HS-27A (cell line): ENCODE measurements at places on chromosomes 13 and 19.

DNA sequence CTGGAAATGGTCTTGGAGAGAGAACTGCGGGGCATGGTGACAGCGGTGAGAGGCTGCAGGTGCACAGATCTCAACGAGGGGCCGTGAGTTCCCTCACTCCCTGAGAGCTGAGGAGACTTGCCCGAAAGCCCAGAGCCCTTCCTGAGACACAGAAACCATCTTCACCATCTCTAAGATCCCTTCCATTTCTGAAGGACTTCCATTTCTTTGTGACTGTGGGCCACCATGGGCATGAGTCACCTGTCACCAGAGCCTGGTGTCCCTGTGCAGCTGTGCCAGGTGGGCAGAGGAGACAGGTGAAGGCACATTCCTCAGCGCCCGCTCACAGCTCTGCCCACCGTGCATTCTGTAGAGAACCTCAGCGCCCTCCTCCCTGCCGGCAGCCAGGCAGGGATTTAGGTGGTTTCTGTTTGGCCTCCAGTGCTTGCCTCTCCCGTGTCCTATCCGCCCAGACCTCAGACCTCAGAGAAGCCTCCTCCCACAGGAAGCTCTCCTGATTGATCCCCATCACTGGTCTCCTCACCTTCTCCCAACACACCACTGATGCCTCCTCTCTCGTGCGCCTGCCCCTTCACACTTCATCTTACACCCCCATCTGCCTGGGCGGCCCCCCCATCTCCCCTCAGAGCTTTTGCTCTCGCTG lies 24.2 kb downstream of the SH3GL1 start:
- no peak for DNase-seq

GRCh38 chr19:53942001-53942786 lies 20.5 kb upstream of the CACNG8 start:
- DNase-seq: no peak

DNA sequence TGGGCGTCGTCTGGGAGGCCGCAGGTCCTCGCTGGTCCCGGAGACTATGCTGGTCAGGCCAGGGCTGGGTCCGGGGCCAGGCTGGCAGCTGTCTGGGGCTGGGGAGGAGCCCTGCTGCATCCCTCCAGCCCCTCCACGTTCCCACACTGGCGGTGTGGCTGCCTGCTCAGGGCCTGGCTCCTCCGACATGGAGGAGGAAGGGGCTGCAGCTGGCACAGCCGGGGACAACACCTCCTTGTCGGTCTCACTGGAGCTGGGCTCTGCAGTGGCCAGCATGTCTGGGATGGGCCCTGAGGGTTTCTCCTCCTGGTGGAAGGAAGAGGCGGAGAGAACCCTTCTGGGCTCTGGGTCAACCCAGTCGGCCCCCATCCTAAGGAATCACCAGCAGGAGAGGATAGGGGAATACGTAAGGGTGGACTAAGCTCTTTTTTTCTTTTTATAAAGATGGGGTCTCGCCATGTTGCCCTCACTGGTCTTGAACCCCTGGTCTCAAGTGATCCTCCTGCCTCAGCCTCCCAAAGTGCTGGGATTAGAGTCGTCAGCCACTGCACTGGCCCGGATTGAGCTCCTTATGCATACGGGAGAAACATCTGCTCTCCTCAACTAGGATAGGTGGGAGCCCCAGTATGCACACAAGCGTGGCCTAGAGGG lies 806 bp downstream of the ZNF414 start:
- DNase-seq: no peak

DNA sequence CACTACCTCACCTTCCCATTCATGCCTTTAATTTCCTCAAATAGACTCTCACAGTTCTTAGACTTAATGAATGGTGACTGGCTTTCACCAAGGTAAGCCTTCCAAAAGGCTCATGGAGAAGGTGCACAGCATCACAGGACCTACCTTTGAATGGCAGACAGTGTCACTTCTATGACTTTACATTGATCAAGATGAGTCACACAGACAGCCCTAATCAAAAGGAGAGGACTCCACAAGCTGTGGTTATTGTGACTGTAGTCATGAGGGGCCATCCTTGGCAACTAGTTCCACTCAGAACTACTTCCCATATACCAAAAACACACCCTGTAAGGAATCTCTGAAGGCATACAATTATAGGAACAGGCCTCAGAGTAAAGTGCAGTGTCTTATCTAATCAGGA lies 5.9 kb downstream of the LGALS16 start:
- no peak for DNase-seq

GRCh38 chr19:30069535-30070197 lies 127.6 kb downstream of the URI1 start:
- no peak for DNase-seq

DNA sequence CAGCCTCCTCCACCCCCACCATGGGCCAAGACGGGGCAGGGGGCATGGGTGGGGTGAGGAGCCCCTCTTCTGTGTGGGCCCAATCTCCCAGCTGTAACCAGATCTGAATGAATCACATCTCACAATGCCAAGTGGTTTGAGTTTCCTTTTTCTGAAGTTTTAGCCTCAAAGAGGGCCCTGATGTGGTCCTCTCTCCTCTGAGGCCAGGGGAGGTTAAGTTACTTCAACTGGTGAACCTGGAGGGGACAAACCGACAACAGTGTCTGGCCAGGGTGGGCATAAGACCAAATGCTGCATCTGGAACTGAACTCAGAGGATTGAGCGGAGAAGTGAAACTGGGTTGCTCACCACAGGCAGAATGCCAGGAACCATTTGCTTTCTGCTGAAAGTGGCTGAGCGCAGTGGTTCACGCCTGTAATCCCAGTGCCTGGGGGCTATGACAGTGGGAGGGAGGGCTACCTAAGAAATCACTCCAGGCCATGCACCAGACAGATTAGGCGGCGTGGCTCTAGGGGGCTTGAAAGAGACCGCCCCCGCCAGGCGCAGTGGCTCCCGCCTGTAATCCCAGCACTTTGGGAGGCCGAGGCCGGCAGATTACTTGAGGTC lies 15.4 kb upstream of the IRGC start:
- DNase-seq: no peak

- DNase-seq: no peak
Measured at GRCh38 chr19:30629086-30629485, 256.9 kb downstream of the ZNF536 start.

GRCh38 chr19:9940778-9941177 lies 4.5 kb upstream of the OLFM2 start:
- DNase-seq: no peak

GRCh38 chr13:48750588-48751383 lies 97.1 kb downstream of the CYSLTR2 start:
- no peak for DNase-seq

DNA sequence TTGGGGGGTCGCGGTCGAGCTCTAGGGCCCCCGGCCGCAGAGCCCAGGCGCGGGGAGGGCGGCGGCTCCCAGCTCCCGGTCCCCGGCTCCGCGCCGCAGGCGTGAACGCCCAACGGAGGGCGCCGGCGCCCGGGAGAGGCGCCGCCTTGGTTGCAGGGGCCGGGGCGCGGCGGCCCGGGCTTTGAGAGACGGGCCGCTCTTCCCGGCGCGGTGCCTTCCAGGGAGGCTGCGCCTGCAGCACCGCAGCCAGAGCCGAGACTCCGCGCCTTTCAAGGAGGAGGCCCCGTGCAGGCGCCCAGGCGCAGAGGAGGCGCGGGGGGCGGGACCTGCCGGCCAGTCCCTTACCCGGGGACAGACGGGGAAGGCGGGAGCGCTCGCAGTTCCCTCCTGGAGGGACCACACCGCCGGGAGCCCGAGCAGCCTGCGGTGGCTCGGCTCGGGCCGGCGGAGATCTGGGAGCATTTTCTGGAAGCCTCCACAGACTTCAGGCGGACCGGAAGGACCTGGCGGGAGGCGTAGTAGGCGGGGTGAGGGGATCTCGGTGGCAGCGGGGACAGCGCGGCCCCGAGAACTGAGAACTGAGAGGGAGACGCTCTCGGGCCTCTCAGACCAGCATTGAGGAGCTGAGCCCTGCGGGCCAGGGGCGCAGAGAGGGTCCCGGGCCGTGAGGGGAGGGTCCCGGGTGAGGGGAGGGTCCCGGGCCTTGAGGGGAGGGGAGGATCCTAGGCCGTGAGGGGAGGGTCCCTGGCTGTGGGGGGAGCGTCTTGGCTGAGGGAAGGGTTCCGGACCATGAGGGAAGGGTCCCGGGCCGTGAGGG lies 25.5 kb upstream of the MCF2L start:
- DNase-seq: no peak

- no peak for DNase-seq
Measured at GRCh38 chr19:29410601-29411000, 115.2 kb upstream of the VSTM2B start.

GRCh38 chr13:71219698-71220415 lies 647.1 kb downstream of the DACH1 start:
- no peak for DNase-seq

- DNase-seq: no peak
Measured at GRCh38 chr19:42422092-42422900, 4.9 kb downstream of the LIPE start.

GRCh38 chr19:827710-828321 lies at the start of gene AZU1:
Gene AZU1 (plus strand): TSS chr19:827837. CDS start chr19:827847, 10 bp downstream.
- DNase-seq: no peak

- no peak for DNase-seq
Measured at GRCh38 chr19:8528500-8528899, 14.5 kb upstream of the ZNF414 start.

- DNase-seq: no peak
Measured at GRCh38 chr13:38743466-38743865, 56.6 kb downstream of the FREM2 start.

GRCh38 chr13:70732611-70733010 lies 624.4 kb upstream of the KLHL1 start:
- no peak for DNase-seq

GRCh38 chr19:54448040-54448773 lies 792 bp upstream of the LENG8 start:
- no peak for DNase-seq

GRCh38 chr19:7137120-7137519 lies 67.6 kb downstream of the ZNF557 start:
- DNase-seq: no peak

DNA sequence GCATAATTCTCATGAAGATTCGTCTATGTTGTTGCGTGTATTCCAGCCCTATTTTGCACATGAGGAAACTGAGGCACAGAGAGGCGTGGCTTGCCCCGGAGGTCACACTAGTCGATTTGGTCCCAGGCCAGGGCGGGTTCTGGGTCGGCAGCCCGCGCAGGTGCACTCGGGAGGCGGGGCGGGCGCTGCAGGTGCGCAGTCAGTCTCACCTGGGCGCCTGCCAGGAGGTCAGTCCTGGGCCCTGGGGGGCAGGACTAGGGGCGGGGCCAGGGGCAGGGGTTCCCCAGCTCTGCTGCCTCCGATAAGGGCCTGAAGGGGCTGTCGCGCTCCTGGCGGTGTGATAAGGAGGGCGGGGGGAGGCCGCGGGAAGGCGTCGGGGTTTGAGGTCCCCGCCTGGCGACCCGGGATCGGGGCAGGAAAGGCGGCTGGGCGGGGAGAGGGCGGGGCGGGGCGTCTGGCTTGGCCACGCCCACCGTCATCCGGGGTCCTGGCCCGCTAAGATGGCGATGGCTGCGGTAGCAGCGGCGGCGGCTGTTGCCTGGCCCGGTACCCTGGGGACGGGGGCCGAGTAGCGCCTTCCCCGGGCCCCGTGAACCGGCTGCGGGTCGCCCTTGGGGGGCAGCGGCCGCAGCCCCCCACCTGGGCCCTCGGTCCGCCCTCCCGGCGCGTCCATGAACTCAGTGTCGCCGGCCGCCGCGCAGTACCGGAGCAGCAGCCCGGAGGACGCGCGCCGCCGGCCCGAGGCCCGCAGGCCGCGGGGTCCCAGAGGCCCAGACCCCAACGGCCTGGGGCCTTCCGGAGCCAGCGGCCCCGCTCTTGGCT lies at the start of gene ATG4D:
TSS of gene ATG4D (plus strand) at position 485 of the 822 bp plus-strand sequence. CDS start at position 672, 187 bp downstream.
- DNase-seq: no peak

DNA sequence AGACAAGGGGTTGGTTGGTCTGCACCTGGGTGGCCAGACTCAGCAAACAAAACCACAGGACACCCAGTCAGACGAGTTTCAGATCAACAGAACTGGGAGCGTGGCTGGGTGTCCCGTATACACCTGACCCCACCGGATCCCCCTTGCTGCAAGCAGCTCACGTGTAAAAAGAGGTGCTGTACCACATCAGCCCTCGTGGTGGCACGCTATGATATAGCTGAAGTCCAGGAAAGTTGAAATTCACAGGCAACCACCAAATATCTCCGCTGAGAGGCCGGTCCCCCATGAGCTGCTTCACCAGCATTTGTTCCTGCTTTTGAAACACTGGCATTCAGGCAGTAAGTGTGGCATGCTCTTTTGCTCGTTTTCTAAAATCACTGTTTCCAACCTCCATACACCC lies 92.3 kb downstream of the TUBA3C start:
- no peak for DNase-seq

DNA sequence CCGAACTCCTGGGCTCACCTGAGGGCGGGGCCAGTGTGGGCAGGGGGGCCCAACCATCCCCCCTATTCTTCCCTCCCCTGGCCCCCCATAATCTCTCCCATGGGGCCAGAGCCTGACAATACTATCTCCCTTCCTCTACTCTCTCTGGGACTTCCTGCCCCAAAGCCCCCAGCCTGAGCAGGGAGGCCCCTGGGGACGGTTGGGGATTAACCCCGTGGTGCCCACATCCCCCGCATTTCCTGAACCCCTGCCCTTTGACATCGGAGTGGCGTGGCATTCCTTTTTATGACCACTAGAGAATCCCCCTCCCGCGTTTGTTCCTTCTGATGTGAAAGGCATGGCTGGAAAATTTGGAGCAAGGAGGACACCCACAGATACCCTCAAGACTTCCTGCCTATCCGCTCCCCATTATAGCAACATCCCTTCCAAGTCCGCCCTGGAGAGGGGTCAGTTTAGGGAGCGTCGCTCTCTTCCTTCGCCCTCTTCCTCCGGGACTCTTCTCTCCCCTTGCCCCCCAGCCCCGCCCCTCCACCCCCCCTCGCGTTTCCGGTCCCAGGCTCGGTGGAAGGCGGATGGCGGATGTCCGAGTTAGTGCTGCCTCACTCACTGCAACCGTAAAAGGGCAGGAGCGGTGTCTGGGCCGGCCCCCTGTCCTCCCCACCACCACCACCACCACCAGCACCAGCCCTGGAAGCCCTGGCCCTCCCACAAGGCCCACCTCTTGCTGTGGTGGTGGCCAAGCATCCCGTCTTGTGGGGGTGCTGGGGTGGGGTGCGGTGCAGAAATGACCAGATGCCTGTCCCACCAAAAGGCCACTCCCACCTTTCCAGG lies 1.8 kb downstream of the VASP start:
- no peak for DNase-seq

DNA sequence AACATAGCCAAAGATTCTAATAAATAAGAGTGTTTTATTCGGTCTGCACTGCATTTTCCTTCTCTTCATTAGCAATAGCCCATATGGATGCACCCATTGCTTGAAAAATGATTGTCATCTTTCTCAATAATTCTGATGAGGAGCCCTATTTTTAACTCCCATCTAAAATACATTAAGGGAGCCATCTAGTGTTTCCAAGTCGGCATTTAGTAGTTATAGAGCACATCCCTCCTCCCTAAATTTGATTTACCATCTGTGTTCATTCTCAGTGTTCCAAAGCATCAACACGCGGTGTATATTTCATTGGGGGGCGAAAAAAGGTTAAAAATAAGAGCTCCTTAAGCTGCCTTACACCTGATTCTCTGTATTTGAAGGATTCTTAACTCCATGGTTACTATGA lies 119.2 kb upstream of the IPO5 start:
- no peak for DNase-seq

DNA sequence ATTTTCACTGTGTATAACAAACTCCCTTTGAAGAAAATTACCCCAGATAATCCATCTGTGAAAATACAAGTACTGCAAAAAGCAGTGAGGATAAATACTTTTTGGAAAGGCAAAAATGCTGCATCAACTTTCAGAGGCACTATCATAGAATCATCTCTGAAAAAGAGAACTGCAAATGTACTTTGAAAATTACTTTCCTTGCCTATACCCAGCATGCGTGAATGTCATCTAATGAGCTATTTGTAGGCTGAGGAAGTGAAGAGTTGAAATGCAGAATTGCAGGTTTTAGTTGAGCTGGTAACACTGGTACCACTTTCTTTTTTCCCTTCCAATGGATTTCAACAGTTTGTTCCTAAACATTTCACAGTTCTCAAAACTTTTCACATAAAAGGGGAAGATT lies 196.7 kb downstream of the TBC1D4 start:
- no peak for DNase-seq
